Cardiac muscle cell (in vitro differentiated cells and primary cell): ENCODE measurements at places on chromosomes 11 and 22. TPM values are rescaled to one million over a fixed set of nuclear protein-coding genes. Genes with fewer than 3 reads are reported as not detected.

Gene CYP2D6
- total RNA-seq, result 0.14 and 2.2 TPM in 2 replicates

Gene CALCA
- not detected in 2 replicates for total RNA-seq

Gene GGTLC3
- 1.2 TPM in 2 replicates for total RNA-seq

Gene RASD2
- total RNA-seq, result 1.1 and 1.2 TPM in 2 replicates

Gene PRG3
- total RNA-seq, result not detected in 2 replicates

Gene PGA5
- 0.89 and 3.2 TPM in 2 replicates for total RNA-seq

Gene RPUSD4
- 21.0 and 36.5 TPM in 2 replicates for total RNA-seq

Gene TSSC4
- 61.4 and 71.6 TPM in 2 replicates for total RNA-seq

Gene MPPED1
- total RNA-seq, result 0.11 and 0.12 TPM in 2 replicates

Gene AIFM3
- 2.0 and 4.8 TPM in 2 replicates for total RNA-seq

Gene DDIAS
- 2.3 and 4.0 TPM in 2 replicates for total RNA-seq

Gene OR5AN1
- not detected in 2 replicates for total RNA-seq

Gene APOL5
- not detected in 2 replicates for total RNA-seq

Gene ABTB2
- total RNA-seq, result 32.7 and 61.3 TPM in 2 replicates

Gene NEFH
- 0.88 and 1.8 TPM in 2 replicates for total RNA-seq

Gene MRGPRX3
- not detected in 2 replicates for total RNA-seq

Gene GRK3
- total RNA-seq, result 7.0 and 10.5 TPM in 2 replicates

Gene SAA2
- 0.14 TPM in 1 of 2 replicates, not detected in the other for total RNA-seq

Gene CD3D
- not detected in 2 replicates for total RNA-seq

Gene PLEKHA7
- total RNA-seq, result 65.0 and 167 TPM in 2 replicates

Gene IRAG1
- 3.6 and 7.3 TPM in 2 replicates for total RNA-seq

Gene OR52E8
- total RNA-seq, result 0.21 and 0.71 TPM in 2 replicates

Gene GDPD4
- not detected in 2 replicates for total RNA-seq

Gene RASSF10
- total RNA-seq, result 7.1 and 8.2 TPM in 2 replicates

Gene JHY
- 1.1 and 2.5 TPM in 2 replicates for total RNA-seq

Gene DEFB131B
- total RNA-seq, result not detected in 2 replicates

Gene INS
- not detected in 2 replicates for total RNA-seq

Gene CLCF1
- 1.1 and 2.4 TPM in 2 replicates for total RNA-seq

Gene NXPE4
- total RNA-seq, result not detected in 2 replicates

Gene PHOX2A
- total RNA-seq, result 0.30 and 0.92 TPM in 2 replicates

Gene MSANTD4
- total RNA-seq, result 25.8 and 27.5 TPM in 2 replicates

Gene MS4A12
- total RNA-seq, result not detected in 2 replicates

Gene OR4D5
- 0.15 TPM in 1 of 2 replicates, not detected in the other for total RNA-seq

Gene PRODH
- total RNA-seq, result 2.1 and 7.1 TPM in 2 replicates

Gene TSSK2
- not detected in 2 replicates for total RNA-seq

Gene SMIM35
- total RNA-seq, result not detected in 2 replicates

Gene TMEM109
- 56.7 and 66.3 TPM in 2 replicates for total RNA-seq

Gene TMEM151A
- 2.6 and 3.5 TPM in 2 replicates for total RNA-seq

Gene NAALAD2
- total RNA-seq, result 5.3 and 13.0 TPM in 2 replicates

Gene CABP4
- total RNA-seq, result 0.32 TPM in 1 of 2 replicates, not detected in the other
